Frontal cortex (tissue), 4 donors: ENCODE measurements at places on chromosomes 16 and 17. TPM values are rescaled to one million over a fixed set of nuclear protein-coding genes. Genes with fewer than 3 reads are reported as not detected.

The CCR7 gene
- total RNA-seq: not detected

The RARA gene
- 4.9 TPM for total RNA-seq

The TBC1D3 gene
- total RNA-seq: not detected

The KARS1 gene
- 105 TPM for total RNA-seq

The KCNH4 gene
- 0.41 TPM for total RNA-seq

The RAB11FIP4 gene
- total RNA-seq: 48.1 TPM

The PIGS gene
- total RNA-seq: 16.3 TPM

The C16orf74 gene
- 0.82 TPM for total RNA-seq

The PDPK1 gene
- total RNA-seq: 28.5 TPM

The TVP23A gene
- total RNA-seq: 17.5 TPM

The PRR29 gene
- total RNA-seq: 2.0 TPM

The CDRT15L2 gene
- not detected for total RNA-seq
